Ecto neural progenitor cell (in vitro differentiated cells): ENCODE measurements at places on chromosomes 7 and 10.

DNA sequence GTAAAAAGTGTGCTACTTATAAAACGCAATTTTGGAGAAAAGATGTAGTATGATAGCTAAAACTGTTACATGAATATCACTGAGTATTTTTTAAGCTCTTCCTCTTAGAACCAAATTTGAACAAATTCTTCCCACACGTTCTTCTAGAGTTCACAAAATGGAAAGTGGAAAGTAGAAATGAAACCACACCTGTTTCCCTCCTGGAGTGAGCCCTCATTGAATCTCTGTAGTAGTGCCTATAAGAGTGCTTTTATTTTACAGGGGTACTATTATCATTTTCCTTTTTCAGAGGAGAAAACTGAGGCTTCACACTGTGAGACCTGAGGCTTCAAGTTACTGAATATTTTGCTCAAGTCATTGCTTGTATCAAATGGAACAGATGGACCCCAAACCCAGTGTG is 393.0 kb downstream of the NRG3 start:
- no peak for DNase-seq

GRCh38 chr10:72331575-72332422 is 22.9 kb downstream of the DNAJB12 start:
- DNase-seq: peak; percentile 94

- no peak for DNase-seq
Measured at GRCh38 chr7:85103962-85104361, 82.9 kb downstream of the SEMA3D start.

DNA sequence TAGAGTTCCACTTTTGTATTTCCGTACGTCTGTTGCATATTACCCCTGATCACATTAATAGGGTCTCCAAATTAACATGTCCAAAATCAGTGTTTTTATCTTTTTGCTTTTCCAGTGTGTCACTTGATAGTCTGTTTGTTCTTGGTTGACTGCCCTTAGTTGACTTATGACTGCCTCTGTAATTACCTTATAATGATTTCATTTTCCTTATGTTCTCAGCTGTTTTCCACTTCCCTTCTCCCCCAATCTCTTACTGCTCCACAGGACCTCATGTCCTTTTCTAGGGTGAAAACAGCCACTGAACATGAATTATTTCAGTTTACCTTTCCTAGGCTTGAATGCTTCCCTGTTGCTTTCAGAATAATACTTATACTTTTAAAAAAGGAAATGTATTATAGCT is 54.7 kb downstream of the MAPK8 start:
- DNase-seq: no peak

DNA sequence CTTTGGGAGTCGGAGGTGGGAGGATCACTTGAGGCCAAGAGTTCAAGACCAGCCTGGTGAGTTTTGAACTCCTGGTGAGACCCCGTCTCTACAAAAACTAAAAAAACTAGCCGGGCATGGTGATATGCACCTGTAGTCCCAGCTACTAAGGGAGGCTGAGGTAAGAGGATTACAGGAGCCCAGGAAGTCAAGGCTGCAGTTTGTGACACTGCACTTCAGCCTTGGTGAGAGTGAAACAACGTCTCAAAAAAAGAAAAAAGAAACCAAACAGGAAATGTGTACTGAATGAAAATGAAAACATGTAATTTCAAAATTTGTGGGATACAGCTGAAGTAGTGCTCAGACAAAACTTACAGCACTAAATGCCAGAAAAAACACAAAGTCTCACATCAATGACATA is 7.6 kb downstream of the ARHGAP12 start:
- DNase-seq: no peak

DNA sequence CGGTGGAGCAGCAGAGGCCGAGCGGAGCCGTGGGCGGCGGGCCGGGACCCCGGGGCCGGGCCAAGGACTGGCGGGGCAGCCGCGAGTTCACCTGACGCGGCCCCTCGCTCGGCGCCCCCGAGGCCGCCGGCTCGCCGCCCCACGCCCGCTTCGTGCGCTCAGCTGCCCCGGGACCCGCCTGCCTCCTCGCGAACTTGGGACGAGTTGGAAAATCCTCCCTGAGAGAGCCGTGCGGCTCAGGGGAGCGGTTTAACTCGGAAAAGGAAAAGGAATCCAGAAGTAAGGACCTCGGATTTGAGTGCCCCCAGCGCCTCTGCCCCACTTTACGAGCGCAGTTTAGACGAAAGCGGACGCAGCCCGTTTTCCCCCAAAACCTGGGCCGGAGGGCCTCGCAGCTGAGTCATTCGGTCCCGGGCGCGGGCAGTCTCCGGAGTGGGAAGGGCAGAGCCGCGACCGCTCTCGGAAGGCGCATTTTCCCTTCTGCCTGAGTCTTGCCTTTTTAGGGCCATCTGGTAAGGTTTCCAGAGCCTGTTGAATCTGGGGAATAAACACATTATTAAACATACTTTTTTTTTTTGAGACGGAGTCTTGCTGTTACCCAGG is 744 bp downstream of the CREM start:
- DNase-seq: no peak

DNA sequence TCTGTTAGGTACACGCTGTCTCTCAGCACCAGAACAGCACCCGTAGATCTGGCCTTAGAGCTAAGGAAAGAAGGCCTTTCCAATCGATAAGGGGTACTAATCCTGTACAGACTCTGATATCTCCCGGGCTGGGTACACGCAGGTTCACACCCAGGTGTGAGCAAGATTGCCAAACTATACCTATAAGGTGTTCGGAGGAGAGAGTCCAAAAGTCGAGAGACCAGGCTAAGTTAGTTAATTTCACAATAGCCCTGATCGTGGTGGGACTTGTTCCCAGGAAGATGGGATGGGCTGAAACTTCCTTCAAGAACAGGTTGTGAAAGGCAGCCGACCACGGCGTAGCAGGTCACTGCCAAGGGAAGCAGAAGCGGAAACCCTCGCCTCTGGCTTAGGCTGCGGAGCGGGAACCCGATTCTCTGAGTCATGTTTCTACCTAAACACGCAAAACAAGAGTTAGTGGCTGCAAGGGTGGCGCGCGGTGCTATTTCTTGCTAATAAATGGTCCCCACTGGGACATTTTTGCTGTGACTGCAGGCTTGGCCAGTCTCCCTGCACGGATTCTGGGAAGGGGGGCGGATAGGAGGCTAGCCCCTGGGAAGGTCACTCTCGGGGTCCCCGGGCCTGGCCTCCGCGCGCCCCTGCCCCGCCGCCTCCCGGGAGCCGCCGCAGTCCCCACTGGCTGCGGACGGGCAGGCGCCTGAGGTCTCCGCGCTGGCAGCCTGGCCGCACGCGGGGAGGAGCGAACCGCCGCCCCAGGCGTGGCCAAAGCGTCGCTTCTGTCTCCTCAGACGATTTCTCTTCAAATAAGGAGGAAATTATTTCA is 75.4 kb upstream of the PDSS1 start:
- DNase-seq: peak; percentile 67

GRCh38 chr10:105714728-105715127 is 1073.6 kb downstream of the SORCS3 start:
- no peak for DNase-seq

DNA sequence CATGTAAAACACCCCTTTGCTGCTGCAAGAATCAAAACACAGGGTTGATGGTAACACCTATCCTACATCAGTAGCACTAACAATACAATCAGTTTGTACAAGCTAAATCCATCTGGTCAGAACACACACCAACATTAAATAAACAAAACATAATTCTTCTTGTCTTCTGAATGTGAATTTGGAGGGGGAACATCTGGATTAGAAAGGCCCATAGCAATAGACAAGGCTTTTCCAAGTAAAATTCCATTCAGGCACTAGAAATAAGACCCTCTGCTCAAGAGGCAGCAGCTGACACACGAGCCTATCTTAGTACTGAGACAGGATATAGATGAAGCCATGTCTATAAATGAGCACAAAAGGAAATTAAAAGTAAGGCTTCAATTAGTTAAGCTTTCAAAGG is 839.9 kb upstream of the LRRTM3 start:
- no peak for DNase-seq

DNA sequence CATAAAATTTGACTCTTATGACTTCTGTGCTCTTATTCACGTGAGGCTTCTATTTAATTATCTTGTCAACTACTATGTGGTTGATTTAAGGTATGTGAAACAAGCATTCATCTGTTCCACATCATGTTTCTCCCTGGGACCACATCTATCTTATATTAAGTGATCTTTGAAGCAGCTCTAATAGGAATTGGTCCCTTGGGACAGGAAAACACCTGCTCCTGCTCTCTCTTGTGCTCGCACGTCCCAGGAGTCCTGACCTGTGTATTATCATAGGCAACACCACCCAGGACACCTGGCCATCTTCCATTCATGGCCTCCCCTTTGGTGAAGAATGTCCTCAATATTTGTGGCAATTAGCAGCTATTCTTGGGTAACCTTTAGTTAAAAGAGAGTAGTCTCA is 269.2 kb downstream of the NRG3 start:
- no peak for DNase-seq

DNA sequence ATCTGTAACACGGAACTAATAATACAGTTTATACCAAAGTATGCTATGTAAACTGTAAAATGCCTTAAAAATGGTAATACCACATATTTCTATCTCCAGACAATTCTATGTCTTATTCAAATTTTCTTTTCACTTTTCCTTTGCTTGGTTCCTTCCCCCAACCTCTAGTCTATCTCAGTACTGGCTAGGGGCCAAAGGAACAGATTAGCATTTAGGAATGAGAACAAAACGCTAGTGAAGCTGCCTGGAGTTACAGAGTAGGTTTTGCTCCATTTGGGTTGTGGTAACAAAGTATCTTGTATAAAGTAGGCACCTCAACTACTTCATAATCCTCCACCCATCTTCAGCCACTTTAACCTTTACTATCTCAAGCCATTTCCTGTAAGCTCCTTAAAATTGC is 94.1 kb downstream of the HBP1 start:
- DNase-seq: no peak

DNA sequence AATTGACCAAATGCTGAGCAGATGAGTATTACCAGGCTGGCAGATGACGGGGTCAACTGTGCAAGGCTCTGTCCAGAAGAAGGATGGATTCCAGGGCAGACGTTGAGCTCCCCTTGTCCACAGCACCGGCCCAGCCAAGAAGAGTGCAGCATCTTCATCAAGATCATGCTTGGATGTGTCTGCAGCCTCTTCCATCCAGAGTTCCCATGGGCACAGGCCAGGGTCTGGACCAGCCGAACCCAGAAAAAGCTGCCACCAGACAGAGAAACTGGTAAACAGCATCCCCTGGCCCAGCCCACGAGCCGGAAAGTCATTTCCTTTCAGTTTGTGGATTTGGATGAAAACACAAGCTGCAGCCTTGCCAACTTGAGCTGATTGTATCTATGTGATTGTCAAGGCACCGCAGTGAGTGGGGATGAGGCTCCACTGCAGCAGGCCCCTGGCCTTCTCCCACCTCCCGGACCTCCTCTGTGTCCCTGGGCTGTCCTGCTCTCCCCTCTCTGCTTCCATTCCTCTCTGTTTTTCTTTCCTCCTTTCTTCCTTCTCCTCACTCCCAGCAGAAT is 321.8 kb downstream of the TCERG1L start:
- no peak for DNase-seq

- no peak for DNase-seq
Measured at GRCh38 chr10:97873569-97873968, 23.9 kb downstream of the GOLGA7B start.

DNA sequence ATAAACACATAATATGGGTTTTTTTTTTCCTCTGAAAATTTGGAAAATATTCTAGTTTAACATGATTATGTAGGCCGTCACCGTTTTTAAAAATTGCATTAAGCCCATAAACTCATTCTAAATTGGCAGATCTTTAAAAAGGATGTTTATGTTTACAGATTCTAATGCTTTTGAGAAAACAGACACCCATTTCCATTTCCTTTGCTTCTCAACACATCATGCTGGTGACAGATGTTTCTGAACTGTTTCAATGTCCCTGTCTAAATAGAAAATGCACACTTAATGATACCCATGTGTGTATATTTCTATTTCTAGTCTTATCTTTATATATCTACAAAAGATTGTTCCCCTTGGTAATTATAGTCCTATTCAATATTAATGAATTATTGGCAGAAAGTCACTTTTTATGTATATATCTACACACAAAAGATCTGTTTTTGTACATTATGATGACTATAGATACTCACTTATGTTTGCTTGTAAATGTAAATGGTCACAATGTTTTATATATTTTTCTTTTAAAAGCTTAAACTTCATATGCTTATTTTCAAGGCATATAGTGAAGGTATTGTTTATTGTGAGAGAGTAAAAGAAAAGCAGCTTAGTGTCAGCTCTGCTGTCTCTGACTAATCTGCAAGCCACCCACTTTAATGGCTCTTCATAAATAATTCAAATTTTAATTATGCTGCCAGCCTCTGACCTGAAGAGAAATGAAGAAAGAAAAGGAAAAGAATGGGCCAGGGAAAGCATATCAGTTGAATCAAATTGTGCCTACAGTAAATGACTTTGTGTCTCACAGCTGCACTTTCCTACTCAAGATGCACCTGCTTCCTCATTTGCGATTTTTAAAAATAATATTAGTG is 179.4 kb downstream of the CACNA2D1 start:
- DNase-seq: no peak

- DNase-seq: no peak
Measured at GRCh38 chr7:138872576-138872975, 74.6 kb upstream of the ATP6V0A4 start.

- no peak for DNase-seq
Measured at GRCh38 chr7:33423646-33424020, 294.3 kb downstream of the BBS9 start.

DNA sequence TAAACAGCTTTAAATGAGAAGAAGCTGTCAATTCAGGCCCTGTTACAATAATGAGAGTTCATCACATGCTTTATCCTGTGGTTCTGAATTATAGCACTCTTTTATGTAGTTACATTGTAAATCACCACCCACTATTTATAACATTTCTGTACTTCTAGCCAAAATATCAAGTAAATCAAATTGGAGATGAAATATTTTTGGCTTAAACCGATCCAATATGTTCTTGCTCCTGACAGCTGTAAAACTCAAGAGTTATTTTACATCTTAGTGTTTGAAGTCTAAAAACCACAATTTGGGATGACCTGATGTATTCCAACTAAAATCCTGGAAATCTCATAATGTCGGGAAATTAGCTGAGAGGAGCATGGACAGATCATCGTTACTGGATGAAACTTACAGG is 371.2 kb upstream of the LRRN3 start:
- DNase-seq: no peak

- peak; percentile 88 for DNase-seq
Measured at GRCh38 chr7:143884969-143885559, 16.9 kb downstream of the TCAF1 start.

GRCh38 chr7:90777041-90777440 is 180.9 kb downstream of the CDK14 start:
- no peak for DNase-seq

GRCh38 chr7:149670288-149670687 is 103.1 kb downstream of the ZNF467 start:
- no peak for DNase-seq

- no peak for DNase-seq
Measured at GRCh38 chr10:133326223-133326551, 10.5 kb downstream of the CALY start.

GRCh38 chr10:14008740-14009080 is 322.0 kb downstream of the FRMD4A start:
- no peak for DNase-seq

GRCh38 chr10:86960003-86960862 is 1.8 kb downstream of the SNCG start:
- DNase-seq: peak; percentile 71

GRCh38 chr10:96697438-96697837 is 22.9 kb downstream of the PIK3AP1 start:
- no peak for DNase-seq

- DNase-seq: no peak
Measured at GRCh38 chr10:77770868-77771175, 133.2 kb upstream of the KCNMA1 start.
